ENCODE measurements at places on chromosomes 1 and 21. TPM values are rescaled to one million over a fixed set of nuclear protein-coding genes. Genes with fewer than 3 reads are reported as not detected.

FMO2 gene
- total RNA-seq = not detected

DNAJC6 gene
- total RNA-seq = 5.1 TPM

OR2L2 gene
- total RNA-seq = not detected

LORICRIN gene
- not detected for total RNA-seq

- no peaks in the 10 kb centered on the region for H3K27me3 ChIP-seq
- H3K27ac ChIP-seq = no peak overlapping the region
- H3K4me1 ChIP-seq = no peaks in the 10 kb centered on the region
- no peaks in the 10 kb centered on the region for H3K36me3 ChIP-seq
- no peak for DNase-seq
- no peak overlapping the region for H3K4me3 ChIP-seq
Observed at GRCh38 chr1:224579526-224579925, 36.6 kb upstream of the CNIH3 start.

DNA sequence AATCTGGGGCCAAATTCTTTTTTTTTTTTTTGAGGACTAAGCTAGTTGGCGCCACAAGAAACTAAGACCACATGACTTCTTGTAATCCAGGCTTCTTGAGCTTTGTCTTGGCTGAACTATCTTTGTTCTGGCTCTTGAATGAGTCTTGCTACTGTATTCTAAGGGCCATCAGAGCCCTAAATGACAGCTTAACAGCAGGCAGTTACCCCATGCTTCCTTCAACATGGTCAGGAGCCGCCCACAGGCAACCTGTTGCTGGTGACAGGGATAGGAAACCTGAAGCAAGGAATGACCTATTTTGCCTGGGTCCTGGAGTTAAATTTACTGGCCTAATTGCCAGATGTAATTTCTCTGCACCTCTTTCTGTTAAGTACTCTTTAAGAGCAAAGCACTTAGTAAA lies 188.2 kb upstream of the PLXNA2 start:
- H3K36me3 ChIP-seq = no peaks in the 10 kb centered on the region
- H3K27ac ChIP-seq = no peak overlapping the region
- H3K4me1 ChIP-seq = no peaks in the 10 kb centered on the region
- DNase-seq = no peak
- H3K4me3 ChIP-seq = no peak overlapping the region

GRCh38 chr1:239025223-239025622 lies 361.1 kb upstream of the CHRM3 start:
- no peak overlapping the region for H3K4me3 ChIP-seq
- H3K36me3 ChIP-seq = no peaks in the 10 kb centered on the region
- H3K27ac ChIP-seq = no peak overlapping the region
- no peaks in the 10 kb centered on the region for H3K27me3 ChIP-seq

DNA sequence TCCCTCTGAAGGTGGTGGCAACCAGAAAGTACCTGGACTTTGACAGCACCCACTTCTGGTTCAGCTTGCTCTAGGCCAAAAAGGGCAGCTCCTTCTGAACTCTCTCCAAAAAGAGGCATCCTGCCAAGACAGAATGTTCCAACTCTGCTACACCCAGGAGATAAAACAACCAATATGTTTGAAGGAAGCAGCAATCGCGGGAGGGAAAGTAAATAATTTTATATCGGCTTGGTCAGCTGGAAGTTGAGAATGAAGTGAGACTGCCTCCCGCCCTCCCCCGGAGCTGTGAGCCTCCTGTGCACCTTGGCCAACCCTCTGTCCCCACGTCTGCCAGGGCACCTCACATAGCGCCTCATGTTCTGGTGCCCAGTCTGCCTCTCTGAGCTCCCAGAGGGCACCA lies 130.3 kb upstream of the ATP1A1 start:
- no peak overlapping the region for H3K4me3 ChIP-seq
- no peak overlapping the region for H3K27ac ChIP-seq
- H3K4me1 ChIP-seq = no peaks in the 10 kb centered on the region
- DNase-seq = no peak
